ENCODE measurements at places on chromosomes 11 and 22.

DNA sequence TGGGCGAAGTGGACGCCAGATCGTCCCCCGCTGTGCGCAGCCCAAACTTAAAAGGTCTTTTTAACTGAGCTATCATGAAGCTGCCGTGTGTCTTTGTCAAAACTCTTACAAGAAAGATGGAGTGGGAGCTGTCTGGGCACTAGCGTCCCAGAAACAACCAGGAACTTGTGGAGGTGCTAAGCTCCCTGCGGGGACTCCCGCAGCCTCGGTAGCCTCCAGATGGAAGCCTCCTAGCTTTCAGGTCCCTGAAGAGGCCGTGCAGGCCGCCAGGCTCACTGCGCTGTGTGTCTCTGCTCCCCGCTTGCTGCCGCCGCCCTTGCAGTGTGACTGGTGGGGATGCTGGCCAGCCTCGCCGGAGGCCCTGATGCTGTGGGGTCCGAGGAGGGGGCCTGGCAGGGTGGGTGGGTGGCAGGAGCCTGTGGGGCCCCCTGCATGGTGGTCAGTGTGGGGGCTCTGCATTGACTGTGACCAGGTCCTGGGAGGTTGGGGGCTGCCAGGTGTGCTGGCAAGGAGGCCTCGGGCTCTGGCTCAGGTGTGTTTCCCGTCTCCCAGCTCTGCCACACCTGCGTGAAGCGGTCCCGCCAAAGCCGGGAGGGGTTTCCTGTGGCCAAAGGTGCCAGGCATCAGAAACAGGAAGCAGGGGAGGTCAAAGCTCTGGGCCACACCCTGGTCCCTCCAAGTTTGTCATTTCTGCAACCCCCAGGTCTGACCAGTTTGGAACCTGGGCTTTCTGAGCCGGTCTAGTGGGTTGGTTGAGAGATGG lies 1.2 kb downstream of the TRABD start:
- peak; percentile 17 for DNase-seq

GRCh38 chr11:95925011-95925410 lies 1.1 kb upstream of the MTMR2 start:
- no peak for DNase-seq

DNA sequence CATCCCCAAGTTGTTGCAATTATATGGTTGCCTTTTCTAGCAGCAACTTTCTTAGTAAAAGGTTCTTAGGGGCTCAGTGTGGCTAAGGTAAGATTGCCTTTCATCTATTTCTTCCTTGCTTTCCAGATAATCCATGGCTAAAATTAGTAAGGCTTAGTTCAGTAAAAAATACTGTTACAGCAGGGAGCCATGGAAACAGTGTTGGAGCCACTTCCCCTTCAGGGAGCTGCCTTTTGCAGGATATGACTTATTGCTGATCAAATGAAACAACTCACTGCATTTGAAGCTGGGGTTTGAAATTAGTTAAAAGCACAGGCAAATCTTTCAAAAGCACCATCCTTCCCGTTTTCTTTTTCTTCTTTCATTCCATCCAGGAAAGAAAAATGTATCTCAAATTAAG lies 184.3 kb downstream of the C11orf87 start:
- no peak for DNase-seq

DNA sequence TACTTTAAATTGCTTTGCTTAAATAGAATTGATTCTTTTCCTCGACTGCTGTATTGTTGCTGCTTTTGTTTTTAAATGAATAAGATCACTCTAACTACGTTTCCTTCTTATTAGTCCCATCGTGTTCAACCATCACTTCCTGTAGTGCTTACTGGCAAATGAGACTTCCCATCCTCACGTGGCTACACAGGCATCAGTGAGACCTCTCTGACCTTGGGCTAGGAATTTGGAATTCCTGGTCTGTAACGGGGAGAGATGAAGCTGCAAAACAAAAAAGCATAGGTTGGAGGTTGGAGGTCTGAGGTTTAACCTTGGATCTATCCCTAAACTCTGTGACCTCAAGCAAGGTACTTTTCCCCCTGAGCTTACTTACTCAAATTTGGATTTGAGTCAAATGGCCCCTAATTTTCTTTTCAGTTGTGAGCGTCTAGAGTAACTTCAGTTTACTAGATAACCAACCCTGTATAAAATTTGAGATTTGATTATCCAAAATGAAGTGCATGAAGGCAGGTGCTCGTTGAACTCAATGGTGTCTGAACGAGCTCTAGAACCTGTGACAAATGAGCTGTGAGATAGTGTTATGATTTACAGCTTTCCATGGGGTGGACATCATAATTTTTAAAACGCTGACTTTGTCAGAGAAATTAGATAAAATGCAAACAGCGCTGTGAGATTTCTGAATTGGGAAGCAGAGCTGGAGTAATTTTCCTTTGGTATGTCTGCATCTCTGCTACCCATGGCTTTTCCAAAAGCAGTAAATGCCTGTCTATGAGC lies 151.2 kb downstream of the DBX1 start:
- no peak for DNase-seq
